ENCODE measurements at places on chromosomes 12 and 14.

DNA sequence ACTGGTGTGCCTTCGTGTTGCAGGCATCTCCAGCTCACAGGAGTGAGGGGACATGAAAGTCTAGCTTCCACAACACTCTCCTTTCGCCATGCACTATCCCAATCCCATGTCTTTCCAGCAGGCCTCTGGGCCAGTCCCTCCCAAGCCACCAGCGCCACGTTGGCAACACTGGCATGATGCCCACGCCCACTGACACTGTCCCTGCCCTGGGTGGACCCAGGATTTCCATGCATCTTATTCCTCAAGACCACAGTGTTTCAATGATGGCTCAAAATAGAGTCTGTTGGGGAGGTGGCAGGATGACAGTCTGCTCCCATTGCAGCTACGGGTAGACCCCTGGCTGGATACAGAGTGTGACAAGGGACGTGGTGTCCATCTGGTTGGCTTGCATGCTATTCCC lies 2.3 kb downstream of the SP7 start:
- DNase-seq = no peak

- no peak for DNase-seq
Measured at GRCh38 chr12:83092129-83092528, 405.4 kb downstream of the TMTC2 start.

DNA sequence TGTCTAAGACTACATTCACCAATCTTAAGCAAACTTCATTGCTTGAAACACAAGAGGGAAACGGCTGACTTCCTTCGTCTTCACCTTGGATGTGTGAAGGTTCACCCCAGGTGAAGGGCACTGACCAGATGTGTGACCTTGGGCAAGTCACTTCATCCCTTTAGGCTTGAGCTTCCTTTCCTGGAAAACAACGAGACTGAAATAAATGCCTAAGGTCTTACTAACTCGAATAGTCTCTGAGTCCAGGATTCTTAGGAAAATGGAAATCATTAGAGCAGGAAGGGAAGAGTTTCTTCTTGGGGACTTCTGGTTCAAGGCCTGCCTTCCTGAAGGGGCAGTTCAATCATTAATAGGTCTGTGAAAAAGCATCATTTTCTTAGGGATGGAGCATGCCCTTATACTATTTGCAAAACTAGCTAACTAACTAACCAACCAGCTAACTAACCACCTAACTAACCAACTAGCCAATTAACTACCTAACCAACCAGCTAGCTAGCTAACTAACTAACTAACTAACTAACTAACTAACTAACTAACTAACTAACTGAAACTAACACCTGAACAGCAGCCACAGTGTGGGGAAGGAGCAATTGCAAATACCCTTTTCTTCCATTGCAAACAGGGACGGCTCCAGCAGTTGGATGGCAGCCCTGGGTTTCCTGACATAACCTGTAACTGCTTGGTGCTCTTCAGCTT lies 31.5 kb upstream of the EMP1 start:
- DNase-seq = no peak

DNA sequence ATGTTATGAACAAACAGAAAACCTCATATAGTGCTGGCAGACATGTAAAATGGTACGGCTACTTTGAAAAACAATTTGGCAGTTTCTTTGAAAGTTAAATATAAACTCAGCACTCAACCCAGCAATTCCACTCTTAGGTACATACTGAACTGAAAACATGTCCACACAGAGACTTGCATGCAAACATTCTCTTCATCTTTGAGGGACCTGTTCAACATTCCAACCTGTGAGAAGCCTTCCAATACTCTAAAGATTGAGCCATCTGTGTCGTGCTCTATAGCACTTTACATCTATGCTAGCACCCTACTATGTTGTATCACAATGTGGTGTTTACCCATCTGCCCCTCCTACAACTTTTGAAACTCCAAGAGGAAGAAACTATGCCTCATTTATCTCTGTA lies 79.3 kb downstream of the DNAI7 start:
- DNase-seq = no peak

GRCh38 chr12:49340971-49341776 lies 4.2 kb upstream of the C1QL4 start:
- no peak for DNase-seq

- DNase-seq = no peak
Measured at GRCh38 chr12:63882844-63883243, 38.3 kb downstream of the SRGAP1 start.

DNA sequence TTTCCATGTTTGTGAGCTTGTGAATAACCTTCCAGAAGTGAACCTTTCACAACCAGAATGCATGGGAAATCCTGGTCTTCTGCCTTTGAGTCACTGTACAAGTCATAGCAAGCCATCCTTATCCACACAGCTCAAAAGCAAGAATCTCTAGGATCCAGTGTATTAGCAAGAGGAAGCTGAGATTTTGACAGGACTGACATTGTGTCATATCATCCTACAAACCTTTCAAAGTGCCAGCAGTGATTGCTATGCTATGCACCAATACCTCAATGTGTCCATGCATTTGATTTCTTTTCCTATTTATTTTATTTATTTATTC lies 13.5 kb upstream of the NRDE2 start:
- no peak for DNase-seq
